Renal pelvis (tissue), 12 donors: ENCODE measurements at places on chromosomes 4 and X. TPM values are rescaled to one million over a fixed set of nuclear protein-coding genes. Genes with fewer than 3 reads are reported as not detected.

The DGKK gene
- 9.8 TPM for polyA plus RNA-seq

DNA sequence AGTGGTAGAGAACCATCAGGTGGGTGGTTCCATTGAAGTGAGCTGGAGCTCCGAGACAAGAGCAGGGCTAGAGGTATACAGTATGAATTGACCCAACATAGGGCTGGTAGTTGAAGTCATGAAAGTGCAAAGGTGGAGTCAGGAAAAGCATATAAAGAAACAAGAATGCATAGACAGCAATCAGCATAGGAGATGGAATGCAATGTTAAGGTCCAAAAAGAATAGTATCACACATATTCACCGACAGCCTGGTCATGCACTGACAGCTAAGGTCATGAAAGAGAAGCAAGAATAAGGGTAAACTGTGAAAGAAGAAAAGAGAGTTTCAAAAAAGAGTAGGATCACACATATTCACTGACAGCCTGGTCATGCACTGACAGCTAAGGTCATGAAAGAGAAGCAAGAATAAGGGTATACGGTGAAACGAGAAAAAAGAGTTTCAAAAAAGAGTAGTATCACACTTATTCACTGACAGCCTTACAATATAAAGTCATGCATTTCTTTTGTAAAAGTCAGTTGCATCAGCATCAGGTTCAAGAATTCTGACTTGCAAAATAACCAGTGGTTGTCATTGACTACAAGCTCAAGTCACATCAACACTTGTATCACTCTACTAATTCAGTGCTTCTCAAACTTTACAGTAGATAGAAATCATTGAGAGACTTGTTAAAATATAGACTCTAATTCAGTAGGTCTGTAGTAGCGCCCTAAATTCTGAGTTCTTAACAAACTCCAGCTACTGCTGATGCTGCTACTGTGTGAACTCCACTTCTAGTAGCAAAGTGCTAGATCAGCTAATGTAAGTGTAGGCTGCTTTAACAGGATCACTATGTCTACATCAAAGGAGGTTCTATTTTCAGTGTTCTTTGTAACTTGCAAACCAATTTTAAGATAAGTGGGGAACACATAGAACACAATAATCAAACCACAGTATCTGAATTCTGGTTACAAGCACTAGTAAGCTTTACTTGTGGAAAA lies 221.9 kb downstream of the PDGFC start:
- DNase-seq = no peak

The STPG2 gene
- polyA plus RNA-seq = 0.77 TPM

GRCh38 chr4:72888331-72888730 lies 181.2 kb downstream of the COX18 start:
- DNase-seq = no peak

DNA sequence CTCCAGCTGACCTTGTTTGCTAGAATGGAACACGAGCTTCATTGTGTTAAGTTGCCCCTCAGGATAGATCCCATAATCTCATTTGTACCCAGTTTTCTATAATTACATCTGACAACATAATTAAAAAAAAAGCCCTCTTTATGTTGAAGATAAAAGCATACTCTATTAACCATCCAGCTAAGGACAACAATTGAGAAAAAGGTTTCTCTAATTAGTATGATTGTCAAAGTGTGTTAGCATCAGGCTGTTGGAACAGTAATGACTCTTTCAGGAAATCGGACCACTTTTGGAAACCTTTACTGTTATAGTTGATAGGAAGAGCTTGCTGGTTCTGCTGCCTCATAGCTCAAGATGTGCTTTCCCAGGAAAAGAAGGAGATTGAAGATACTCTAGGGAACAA lies 172.6 kb downstream of the FHIP1A start:
- no peak for DNase-seq
